ENCODE measurements at places on chromosomes 5 and 9.
A peak's percentile ranks its signal among the peaks of the same experiment; 100 is the strongest.

DNA sequence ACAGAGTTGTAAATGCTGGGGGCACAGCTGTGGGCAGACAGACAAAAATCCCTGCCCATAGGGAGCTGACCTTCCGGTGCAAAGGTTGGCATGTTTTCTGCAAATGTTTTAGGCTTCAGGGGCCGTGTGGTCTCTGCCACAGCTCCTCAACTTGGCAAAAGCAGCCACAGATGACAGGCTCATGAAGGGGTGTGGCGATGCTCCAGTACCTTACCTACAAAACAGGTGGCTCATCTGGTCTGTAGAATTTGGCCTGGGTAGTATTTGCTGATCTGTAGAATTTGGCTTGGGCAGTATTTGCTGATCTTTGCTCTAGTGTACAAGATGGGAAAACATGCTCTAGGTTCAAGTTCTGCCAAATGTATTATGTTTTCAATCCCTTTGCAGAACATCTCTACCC, 283.9 kb downstream of the GADD45G start:
- no peak for DNase-seq

DNA sequence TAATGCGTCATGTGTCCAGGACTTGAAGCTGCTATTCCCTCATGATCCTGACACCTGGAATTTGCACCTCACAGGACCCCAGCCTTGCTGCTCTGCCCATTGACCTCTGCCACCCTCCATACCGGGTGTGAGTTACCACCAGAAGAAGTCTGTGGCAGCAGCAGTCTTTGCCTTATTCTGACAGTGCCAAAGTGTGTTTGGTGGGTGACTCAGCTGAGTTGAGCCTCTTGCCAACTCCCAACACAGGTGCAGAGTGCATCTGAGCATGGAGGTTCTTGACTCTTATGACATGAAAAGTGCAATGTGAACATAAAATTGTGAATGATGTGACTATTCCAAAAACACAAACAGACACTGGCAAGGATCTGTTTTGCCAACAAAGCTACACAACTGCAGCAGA, 1166.5 kb upstream of the CDH18 start:
- DNase-seq, result no peak

DNA sequence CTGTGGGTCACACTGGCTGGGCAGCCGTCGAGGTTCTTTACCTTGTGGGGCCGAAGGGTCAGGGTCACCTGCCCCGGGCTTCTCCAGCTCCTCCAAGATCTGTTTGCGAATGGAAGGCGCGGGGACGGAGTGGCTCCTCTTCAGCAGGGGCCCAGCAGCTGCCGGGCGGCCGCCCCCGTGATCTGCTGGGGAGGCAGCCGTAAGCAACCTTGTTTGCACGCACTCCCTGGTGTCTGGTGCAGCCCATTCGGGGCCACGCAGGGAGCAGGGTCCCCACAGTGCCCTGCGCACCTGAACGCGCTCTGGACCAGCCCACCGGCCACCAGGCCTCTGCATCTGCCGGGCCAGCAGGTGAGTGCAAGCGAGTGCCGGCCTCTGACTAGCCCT, 34.9 kb downstream of the PNPLA7 start:
- DNase-seq, result no peak

- DNase-seq, result peak; percentile 55
Observed at GRCh38 chr9:33524306-33524947, 376 bp downstream of the ANKRD18B start.

DNA sequence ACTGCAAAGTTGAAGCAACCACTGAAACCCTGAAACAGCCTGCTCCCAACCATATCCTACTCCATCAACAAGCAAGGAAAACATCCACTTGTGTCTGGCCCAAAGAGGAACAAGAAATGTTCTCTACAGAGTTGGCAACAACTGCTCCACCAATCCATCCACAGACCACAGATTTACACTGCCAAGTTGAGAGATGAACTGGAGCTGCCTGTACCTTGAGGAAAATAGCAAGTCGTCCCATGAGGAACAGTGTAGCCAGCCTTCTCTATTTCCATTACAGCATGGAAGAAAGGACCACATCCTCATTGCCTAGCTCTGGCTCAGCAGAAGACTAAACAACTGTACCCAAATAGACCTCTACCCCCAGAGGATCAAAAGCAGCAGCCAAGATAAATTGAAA, 60.4 kb downstream of the DEPDC1B start:
- DNase-seq, result peak; percentile 11

DNA sequence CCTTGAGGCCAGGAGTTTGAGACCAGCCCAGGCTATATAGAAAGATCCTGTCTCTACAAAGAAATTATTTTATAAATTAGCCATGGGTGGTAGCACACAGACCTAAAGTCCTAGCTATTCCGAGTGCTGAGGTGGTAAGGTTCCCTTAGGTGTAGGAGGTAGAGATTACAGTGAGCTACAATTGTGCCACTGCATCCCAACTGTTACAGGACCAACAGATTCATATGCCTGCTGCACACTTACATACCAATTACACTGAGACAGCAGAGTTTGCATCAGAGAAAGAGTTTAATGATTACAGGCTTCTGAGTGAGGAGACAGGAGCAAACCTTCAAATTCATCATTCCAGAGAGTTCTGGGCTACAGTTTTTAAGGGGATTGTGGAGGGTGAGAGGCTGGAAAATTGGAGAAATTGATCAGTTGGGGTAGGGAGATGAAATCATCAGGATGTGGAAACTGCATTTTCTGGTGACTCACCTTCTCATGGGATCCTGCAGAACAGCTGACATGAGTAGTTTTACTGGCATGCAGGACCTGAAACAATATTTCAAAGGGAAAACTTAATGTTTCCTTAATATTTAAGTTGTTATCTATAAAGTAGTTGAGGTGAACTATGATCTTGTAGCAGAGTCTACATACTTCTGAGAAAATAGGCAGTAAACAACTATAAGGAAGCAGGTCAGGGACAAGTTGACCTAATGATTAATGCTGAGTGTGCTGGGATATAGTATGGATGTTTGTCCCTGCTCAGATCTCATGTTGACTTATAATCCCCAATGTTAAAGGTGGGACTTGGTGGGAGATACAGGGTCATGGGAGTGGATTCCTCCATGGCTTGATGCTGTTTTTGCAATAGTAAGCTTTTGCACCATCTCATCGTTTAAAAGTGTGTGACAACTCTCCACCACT, 54.7 kb downstream of the ANXA2R start:
- DNase-seq, result no peak

GRCh38 chr9:107309271-107309670, 26.2 kb downstream of the RAD23B start:
- DNase-seq, result peak; percentile 63

GRCh38 chr9:127765418-127765817, 13.0 kb downstream of the SH2D3C start:
- DNase-seq, result no peak

DNA sequence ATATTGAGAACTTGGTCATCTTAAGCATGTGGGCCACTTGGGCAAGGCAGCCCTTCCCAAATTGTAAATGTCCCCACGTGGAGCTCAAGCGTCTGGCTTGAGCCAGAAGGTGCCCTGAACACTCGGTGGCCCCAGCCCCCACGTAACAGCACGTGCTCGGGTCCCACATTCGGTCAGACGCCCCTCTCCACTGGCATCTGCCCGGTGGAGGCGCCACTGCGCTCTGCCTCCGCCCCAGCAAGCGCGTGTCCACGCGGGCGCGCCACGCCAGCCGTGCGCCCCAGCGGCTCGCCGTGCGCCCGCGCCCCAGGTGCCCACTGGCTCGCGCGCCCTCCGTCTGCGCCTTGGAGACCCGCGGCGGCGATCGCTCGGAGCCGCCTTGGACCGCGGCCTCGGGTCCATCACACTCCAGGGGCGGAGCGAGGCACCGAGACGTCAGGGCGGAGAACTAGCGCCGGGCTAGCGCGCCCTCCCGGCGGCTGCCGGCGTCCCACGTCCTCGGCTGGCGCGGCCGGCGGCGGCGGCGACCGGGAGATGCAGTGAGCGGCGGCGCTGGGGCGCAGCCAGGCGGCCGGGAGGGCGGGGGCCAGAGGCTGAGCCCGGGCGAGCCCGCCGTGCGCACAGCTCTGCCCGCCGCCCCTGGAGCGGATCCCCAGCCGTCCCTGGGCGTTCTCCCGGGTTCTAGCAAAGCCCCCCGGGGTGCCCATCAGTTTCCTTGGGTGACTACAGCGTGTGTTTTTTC, at the start of gene PALM2AKAP2:
PALM2AKAP2 (plus strand) TSS at position 488 of the 742 bp plus-strand sequence. CDS start 291 bp downstream, outside the sequence.
- DNase-seq, result no peak

DNA sequence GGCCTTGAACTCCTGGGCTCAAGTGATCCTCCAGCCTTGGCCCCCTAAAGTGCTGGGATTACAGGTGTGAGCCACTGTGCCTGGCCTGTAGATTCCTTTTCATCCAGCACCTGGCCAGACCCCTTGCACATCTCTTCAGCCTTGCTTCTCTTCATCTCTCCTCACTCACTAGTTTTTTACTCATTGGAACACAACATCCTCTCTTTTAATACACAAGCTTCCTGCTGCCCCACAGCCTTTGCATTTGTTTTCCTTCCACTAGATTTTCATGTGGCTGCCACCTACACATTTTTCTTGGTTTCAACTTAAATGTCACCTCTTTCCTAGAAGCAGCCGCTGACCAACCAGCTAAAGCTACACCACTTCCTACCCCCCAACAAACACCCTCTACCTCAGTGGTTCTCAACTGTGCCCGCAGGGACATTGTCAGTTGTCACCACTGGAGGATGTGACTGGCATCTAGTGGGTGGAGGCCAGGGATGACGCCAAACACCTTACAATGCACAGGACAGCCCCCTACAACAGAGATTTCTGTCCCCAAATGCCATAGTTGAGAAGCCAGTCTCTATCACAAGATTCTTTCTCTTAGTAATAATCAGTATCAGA, 33.7 kb downstream of the HAVCR1 start:
- DNase-seq, result no peak
